Cardiac septum (tissue), 1 donor: ENCODE measurements at places on chromosomes 7 and 10.

GRCh38 chr7:23377134-23377533 is 78.0 kb downstream of the MALSU1 start:
- DNase-seq: no peak

DNA sequence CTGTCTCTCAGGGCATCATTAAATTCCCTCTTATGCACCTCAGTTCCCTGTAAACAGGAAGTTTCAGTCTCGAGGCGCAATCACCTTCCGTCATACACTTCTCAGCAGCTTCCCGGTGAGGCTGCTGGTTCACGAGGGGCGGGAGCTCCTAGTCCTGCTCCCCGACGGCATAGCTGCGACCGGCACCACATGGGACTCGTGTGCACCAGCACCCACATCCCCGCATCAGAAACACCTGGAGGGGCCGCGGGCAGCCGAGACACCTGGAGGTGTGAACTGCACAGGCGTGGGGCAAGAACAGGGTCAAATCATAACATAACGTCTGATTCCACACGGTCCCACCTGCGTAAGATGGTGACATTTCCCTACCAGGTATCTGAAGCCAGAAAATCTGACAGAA is 52.7 kb downstream of the DIP2C start:
- no peak for DNase-seq

DNA sequence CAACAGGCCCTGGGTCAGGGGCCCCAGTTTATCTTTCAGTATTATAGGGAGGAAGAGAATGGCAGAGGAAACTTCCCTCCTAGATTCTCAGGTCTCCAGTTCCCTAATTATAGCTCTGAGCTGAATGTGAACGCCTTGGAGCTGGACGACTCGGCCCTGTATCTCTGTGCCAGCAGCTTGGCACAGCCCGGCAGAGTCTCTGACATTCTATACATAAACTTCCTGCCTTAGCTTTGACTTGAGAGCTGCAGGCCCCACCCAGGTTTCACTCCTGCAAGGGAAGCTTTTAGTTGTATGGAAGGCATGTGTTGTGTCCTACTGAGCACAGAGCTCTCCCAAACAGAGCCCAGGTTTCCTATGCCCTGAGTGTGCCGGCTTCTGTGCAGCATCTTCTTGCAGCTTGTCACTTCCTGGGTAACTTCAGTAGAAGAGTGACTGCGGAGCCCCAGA is 205.6 kb upstream of the PRSS58 start:
- no peak for DNase-seq

DNA sequence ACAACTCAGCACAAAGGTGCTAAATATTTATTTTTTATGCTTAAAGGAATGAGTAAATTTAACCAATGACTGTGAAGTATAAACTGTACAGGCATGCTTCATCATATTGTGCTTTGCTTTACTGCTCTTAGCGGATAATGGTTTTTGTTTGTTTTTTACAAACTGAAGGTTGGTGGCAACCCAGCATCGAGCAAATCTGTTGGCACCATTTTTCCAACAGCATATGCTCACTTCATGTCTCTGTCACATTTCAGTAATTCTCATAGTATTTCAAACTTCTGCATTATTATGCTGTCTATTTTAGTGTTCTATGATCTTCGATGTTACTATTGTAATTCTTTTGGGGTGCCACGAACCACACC is 22.8 kb downstream of the BRAF start:
- DNase-seq: no peak

DNA sequence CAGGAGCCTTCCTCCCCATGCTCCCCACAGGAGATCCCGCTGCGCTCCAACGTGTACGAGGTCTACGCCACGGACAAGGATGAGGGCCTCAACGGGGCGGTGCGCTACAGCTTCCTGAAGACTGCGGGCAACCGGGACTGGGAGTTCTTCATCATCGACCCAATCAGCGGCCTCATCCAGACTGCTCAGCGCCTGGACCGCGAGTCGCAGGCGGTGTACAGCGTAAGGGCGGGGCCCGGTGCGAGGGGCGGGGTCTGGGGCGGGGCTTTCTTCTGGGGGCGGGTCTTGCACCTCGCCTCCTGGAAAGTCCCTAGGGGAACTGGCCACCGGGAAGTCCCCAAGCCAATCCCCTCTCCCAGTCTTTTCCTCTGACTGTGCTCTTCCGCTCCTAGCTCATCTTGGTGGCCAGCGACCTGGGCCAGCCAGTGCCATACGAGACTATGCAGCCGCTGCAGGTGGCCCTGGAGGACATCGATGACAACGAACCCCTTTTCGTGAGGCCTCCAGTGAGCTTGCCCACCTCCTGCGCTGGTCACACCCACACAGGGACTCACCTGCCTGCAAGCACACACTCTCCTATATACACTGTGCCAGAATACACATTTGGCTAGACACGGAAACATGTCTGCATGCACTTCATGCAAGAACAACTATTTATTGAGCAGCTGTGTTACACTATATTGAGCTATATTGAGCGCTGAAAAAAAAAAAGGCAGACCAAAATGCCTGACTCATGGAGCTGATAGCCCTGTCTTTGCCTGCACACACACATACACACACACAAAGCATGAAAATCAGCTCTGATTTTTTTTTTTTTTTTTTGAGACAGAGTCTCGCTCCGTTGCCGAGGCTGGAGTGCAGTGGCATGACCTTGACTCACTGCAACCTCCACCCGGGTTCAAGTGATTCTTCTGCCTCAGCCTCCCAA is 32.7 kb upstream of the VSIR start:
- no peak for DNase-seq

- no peak for DNase-seq
Measured at GRCh38 chr7:2336626-2337299, 17.9 kb upstream of the EIF3B start.

- DNase-seq: no peak
Measured at GRCh38 chr10:77165445-77166208, 472.0 kb downstream of the KCNMA1 start.

GRCh38 chr10:11242443-11243387 is 225.0 kb downstream of the CELF2 start:
- peak; percentile 84 for DNase-seq

- no peak for DNase-seq
Measured at GRCh38 chr10:18542832-18543231, 108.6 kb downstream of the NSUN6 start.

DNA sequence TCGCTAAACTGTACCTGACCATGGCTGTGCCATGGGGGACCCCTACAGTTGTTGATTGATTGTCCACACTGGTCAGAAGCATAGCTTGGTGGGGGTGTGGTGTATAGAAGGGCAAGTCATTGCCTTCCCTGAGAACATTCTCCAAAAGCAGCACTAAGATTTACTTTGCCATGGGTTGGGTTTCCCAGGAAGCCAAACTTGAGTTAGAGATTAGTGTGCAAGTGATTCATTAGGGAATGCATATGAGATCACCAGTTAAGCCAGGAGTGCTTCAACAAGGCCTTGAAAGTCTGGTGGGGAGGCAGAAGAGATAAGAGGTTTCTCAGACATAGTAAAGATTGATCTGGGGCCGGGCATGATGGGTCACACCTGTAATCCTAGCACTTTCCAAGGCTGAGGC is 21.4 kb upstream of the TPST1 start:
- DNase-seq: no peak

- peak; percentile 62 for DNase-seq
Measured at GRCh38 chr10:117670116-117670904, 127.8 kb downstream of the EMX2 start.

DNA sequence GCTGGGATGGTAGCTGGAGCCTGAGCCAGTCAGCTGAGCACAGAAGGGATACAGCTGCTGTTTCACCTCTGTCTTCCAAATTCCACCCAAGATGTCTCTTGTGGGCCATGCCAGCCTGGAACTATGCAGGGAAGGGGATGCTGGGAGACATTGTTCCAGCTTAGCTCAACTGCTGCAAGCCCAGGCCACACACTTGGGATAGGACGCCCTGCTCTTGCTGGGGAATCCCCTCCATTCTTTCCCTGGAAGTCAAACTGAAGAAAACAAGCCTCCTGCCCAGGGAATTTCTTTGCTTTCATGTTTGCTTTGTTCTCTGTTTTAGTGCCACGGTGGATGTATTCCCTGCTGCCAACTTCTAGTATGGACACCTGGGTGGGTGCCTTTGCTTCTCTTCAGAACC is 55.2 kb upstream of the CDK13 start:
- DNase-seq: no peak

DNA sequence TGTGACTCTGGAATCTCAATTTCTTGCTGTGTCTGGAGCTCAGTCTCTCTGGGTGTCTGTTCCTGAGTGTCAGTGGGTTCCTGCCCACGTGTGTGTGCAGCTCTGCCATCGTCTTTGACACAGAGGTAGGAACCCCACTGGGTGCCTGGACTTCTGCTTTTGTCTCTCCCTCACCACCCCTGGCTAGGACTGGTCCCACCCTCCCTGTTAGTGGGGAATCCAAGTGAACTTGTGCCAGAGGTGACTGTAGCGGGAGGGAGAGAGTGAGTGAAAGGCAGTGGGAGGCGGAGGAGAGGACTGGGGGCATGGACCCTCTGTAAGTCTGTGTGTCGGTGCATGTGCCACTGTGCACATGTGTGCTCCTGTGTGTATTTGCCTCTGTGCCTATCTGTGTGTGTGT is 299.9 kb upstream of the ZMIZ1 start:
- DNase-seq: peak; percentile 39

GRCh38 chr7:47712416-47712815 is 130.5 kb upstream of the TNS3 start:
- DNase-seq: no peak

GRCh38 chr10:48944171-48944570 is 4.5 kb upstream of the LRRC18 start:
- DNase-seq: no peak

DNA sequence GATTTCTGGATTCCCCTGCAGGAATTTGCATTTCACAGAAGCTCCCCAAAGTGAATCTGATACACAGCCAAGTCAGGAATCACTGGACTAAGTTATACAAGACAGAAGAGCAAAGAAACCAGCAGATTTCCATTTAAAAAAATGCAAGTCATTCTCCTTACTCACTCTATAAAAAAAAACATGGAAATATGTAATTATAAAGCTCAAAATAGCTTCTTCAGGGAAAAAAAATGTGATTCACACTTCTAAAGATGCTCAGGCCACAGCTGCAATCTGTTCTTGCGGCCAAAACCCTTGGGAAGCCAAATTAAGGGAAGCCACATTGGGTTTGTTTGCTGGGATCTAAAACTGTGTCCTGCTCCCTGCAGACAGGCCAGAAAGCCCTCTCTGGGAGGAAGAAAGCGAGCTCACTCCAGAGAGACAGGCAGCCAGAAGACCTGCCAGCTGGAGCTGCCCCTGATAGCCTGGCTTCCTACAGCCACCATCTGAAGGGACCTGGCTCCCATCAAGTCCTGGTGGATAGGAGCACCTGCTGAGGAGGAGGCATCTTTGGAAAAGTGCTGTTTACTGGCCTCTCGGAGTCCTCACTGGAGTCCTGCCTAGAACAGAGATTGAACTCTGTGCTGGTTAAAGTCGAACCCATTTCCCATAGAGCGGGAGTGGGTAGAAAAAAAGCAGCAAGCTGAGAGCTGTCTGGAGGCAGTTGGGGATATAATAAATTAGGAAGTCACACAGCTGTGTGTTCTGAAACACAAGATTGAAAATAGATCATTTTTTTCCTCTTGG is 359.2 kb upstream of the AOAH start:
- DNase-seq: no peak

GRCh38 chr7:45450571-45451204 is 123.5 kb upstream of the ADCY1 start:
- DNase-seq: no peak

- DNase-seq: no peak
Measured at GRCh38 chr7:154644366-154644765, 358.6 kb downstream of the PAXIP1 start.

DNA sequence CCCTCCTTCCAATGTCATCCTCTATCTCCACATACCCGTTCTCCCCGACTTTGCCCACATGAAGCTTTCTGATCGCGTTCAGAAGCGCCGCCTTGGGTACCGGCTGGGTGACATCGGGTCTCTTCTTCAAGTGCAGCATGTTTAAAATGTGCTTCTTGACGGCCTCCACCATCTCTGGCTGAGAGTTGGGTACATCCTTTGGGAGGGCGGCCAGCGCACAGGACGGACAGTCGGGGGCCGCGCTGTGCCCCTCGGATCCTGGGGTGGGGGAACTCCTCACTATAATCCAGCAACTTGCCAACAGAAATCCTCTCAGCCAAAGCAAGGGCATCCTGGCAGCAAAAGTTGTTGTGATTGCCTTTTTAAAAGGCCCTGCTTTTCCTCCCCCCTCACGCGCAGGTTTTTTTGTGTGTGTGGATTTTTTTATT is 2.8 kb downstream of the INHBA start:
- no peak for DNase-seq

DNA sequence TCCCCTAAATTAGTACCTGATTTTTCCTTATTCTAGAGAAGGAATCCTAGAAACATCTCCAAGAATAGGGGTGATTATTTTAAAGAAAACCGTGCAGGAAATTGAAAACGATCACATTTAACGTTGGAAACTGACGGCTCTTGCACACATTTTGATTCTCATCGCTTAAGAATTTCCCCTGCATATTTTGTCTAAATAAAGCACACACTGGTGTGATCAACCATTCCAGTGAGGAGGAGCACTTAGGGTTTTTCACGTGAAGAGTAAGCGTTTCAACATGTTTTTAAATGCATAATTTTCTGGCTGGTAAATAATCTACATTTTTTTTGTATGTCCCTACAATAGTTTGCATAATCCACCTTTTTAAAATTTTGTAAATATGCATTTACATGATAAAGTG is 229.7 kb upstream of the PFKP start:
- no peak for DNase-seq

DNA sequence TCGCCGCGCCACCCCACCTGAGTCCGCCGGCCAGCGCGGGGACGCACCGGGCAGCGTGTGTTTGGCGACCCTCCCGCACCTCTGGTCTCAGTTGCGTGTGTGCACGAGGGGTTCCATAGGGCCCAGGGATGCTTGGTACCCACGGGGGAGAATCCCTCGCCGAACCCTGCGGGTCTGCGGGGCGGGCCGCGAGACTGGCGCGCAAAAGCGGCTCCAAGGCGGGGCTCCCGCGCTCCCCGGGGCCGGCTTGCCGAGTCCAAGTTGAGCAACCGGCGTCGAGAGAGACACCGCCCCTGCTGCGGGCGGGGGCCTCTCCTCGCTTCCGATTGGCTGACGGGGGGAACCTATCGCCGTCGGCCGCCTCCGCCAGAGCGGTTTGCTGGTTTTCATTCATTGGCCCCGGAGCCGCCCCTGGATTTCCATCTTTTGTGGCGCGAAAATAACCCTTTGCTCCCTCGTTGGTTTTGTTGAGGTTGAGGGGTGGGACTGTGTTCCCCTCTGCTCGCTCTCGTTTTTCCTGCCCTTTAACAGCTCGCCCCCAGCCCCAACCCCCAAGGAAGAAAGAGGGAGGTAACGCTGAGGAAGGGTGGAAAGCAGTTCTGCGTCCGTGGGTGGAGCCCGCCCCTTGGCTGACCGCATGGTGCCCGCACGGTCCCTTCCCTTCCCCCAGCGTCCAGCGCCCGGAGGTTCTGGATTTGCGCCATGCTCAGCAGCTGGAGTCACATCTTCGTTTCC is 4.0 kb upstream of the IGF2BP3 start:
- DNase-seq: peak; percentile 88

GRCh38 chr7:48637382-48637781 is 287.0 kb upstream of the CDC14C start:
- no peak for DNase-seq

DNA sequence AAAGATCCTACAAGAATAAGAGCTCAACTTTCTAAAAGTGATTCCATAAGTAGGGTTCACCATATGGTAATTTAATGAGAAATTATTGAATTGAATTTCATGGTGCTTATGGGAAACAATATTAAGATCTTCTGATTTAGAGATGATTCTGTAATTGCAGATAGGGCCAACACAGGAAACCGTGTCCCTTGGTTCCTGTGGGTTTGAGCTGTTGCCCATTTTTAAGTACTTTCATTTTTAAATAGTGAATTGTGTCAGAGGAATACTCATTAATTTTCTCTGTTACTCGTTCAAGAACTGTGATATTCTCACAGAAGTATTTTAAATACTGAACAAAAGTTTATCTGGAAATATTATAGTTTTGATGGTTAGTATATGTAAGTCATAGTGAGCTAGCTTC is 129.2 kb downstream of the SRI start:
- no peak for DNase-seq
